Fibroblast of skin of right quadriceps (primary cell): ENCODE measurements at places on chromosomes 16 and 17.

- DNase-seq, result peak; percentile 37
Observed at GRCh38 chr16:674968-675883, at the start of gene RHBDL1. TSS of gene RHBDL1 (plus strand) at chr16:675671. CDS start at chr16:675791, 120 bp downstream.

DNA sequence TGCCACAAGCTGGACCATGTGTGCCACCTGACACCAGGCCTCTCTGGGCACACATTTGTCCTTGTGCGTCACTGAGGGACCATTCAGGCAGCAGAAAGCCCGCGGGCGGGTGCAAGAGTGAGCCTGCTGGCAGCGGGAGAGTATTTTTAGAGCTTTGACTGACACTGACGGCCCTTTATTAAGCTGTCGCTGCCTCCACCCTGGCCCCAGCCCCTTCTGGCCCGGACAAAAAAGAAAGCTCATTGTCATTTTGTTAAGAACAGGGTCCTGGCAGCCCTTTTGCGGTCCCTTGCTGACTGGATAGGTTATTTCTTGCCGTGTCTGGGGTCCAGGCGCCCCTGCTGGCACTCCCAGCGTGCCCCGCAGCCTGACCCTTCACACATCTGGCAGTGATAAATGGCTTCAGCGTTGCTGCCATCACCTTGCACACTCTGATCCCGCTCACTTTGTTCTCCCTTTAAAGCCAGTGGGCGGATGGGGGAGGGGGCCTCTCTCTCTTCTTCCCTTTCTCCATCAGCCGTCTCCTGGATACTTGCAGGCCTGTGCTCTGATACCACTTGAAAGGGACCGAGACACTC lies 78.4 kb upstream of the NKD1 start:
- no peak for DNase-seq

- no peak for DNase-seq
Observed at GRCh38 chr17:66025551-66025950, 166.4 kb downstream of the CEP112 start.

DNA sequence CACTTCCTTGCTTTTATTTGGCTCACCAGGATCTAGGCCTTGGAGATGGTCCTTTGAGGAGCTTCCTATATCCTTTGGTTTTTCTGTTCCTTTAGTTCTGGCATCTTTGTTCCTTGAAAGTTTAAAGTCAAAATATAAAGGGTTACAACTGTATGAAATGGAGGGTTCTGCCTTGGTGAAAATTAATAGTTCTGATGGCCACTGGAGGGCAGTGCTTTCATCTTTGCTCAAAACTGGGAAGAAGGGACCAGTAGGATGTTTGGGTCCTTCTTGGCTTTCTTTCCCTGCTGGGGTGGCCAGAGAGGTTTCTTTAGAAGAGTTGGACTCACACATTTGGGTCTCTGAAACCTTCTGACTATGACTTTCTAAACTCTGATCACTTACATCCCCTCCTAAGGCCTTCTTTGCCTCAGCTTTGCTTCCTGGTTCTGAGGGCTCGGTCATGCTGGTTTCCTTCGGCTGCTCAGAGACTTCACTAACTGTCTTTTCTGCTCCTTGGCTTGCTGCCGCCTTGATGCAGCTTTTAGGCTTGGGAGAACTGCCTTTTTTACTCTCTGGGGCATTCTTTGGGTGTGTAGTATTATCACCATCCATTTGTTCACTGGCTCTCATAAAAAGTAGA lies 10.9 kb upstream of the ITGA2B start:
- no peak for DNase-seq

DNA sequence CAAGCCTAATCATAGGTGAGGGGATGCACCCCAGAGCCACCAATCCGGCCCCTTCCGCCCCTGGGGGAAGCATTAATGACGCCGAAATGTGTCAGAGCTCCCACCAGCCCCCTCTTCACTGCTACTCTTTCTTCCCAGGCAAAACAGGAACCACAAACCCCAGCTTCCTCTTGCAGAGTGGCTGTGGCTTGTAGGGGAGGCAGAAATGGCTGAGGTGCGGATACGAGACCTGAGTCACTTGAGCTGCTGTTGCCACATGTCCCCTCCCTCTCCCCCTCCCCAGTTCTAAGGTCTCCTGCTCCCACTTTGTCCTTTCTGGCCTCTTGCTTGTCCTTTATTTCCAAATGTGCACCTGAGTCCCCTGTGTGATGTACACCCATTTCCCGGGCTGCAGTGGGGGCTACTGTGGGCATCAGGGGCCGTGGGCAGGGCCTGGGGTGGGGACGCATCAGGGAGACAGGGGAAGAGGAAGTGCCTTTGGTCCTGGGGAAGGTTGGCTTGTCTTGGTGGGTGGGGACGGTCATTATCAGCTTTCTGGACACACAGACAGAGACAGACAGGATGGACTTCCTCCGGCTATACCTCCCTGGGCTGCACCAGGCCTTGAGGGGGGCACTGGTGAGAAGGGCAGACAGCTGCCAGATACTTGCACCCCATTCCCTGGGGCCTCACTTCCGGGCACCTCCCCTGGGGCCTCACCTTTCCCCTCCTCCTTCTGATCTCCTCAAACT lies at the start of gene APOBR:
Gene APOBR (plus strand): TSS at position 523 of the 731 bp plus-strand sequence. CDS start 39 bp downstream, at position 562.
- DNase-seq, result no peak

GRCh38 chr17:20210614-20211013 lies 201.5 kb downstream of the SPECC1 start:
- DNase-seq, result no peak

GRCh38 chr17:40611840-40612474 lies 35.7 kb downstream of the SMARCE1 start:
- no peak for DNase-seq

DNA sequence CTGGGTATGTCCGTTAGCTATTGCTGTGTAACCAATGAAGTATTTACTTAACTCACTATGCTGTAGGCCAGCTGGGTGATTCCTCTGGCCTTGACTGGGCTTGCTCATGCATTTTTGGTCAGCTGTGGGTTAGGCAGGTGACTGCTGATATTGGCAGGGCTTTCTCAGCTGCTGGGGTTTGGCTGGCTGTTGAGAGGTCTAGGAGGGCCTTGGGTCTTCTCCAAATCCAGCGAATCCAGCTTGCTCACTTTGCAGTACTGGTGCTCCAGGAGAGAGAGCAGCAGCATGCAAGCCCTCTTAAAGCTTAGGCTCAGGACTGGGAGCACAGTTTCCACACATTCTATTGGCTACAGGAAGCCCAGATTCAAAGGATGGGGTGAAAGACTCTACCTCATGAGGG lies 270.1 kb downstream of the PHKB start:
- DNase-seq, result peak; percentile 71

DNA sequence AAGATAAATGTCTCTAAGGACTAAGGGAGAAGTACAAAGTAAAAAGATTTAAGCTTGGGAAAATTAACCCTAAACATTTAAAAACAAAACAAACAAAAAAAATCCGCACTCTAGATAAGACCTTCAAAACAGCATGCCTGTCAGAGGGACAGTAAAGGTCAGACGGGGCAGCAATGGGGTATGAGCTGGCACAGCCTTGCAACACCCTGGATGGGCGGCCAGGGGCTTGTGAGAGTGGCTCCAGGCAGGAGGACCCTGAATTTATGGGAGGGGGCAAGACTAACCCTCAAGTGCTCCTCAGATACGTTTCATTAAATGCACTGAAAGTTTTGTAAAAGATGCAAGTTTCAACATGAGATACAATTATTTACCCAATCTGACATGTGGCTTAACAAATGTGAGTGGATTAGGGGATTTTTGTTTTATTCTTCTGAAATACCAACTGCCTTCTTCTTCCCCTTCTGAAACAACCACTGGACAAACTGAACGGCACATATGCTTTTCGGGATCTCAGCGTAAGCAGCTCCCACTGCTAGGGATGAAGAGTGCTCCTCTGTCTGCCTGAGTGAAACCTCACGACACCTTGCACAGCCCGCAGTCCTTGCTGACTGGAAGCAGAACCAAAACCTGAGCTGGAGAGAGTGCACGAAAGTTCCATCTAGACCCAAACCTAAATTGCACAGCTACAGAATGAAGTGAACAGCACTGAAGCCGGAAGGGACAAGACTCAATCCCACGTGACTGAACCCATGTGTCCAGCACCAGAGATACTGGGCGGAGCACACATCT lies 128.4 kb downstream of the ANKRD11 start:
- DNase-seq, result no peak

- DNase-seq, result no peak
Observed at GRCh38 chr16:17936766-17937402, 399.7 kb downstream of the NPIPA8 start.

DNA sequence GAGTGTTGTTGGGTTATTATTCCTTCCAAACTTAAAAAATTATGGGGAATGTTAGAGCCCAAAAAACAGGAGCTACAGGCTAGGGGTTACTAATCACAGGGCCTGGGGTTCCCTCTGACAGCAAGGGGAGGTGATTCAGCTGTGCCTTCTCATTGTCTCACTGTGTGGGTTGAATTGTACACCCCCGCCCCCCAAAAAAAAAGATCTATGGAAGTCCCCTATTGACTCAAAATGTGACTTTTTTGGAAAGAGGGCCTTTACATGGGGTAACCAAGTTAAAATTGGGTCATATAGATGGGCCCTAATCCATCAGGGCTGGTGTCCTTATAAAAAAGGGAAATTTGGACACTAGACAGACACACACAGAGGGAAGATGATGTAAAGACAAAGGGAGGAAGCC lies 190.2 kb downstream of the SOX9 start:
- DNase-seq, result no peak

DNA sequence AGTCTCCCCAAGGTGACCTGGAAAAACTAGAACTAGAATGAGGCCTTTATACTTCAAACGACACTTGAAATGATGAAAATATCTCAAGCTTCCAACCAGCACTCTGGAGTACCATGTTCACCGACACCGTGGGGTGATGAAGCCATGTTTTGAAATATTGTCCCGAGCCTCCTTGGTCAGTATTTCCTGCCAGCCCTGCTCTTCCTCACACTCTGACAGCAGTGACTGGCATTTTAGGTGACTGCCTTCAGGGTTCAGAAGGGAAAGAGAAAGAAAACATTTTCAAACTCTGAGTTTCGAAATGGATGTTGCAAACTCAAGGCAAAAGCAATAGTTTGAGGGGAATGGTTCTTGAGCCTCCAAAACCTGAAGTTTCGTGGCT lies 39.3 kb upstream of the IRX6 start:
- no peak for DNase-seq

GRCh38 chr17:42183741-42184711 lies 1.2 kb downstream of the HCRT start:
- DNase-seq, result peak; percentile 61

DNA sequence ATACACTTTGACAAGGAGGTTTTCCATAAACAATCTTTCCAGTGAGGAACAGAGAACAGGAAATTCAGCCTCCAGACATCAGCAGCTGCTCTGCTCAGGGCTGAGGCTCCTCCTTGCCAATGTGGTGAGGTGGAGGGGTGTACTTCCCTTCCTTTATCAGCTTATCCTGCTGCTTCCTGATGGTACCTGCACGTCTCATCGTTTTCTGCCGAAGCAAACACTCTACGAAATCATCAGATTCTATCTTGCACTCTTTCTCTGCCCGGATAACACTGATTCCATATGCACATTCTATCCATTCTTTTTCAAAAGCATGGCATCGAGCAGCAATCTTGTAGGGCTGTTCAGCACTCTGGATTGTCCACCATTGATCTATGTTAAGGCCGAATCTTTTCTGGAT lies 15.4 kb upstream of the SEZ6 start:
- DNase-seq, result no peak

DNA sequence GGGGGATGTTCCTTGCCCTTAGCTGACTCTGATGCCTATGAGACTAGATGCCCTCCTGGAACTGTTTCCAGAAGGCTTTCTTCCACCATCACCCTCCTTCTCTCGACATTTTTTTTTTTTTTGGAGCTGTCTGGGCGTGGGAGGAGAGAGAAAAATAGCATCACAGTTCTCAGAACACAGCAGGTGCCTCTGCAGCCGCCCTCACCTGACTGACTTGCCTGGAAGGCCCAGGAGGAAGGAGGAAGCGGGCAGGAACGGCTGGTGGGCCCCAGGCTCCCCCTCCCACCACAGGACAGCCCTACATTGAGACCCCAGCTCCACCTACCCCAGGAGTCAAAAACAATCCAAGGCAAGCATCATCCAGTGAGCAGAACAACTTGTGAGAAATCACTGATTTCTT lies 20.3 kb upstream of the CACNG5 start:
- no peak for DNase-seq

- DNase-seq, result no peak
Observed at GRCh38 chr16:71498031-71498430, 8.9 kb upstream of the ZNF19 start.

DNA sequence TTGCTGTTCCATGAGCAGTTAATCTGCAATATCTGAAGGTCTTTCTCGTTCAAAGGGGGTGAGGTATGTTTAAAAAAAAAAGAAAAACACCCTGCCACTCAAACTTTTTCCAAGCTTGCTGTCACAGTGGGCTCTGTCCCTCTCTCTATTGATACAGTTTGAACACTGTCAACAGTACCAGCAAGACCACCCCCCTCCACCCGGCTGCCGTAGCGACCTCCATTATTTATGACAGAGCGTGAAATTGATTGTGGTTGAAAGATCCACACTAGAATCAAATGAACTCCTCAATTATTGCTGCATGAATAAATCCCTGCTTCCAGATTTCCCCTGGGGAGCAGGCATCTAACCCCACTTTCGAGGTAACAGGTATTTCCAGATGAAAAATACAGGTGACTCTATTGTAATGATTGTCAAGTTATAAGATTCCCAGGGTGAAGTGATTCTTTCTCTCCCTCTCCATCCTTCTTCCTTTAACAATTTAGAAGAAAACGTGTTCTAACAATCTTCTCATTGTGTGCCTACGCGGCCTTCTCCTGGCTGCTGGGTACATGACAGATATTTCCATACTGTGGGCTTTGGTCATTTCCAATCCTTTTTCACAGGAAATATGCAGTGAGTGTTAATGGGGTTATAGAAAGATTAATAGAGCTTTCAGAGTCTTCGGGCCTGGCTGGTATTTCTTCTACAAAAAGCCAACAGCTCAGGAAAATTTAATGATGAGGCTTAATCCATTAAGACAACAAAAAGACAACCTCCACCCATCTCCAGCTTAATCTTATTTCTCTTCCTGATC lies 135.7 kb upstream of the C16orf82 start:
- DNase-seq, result no peak

- DNase-seq, result no peak
Observed at GRCh38 chr17:63445571-63445953, 544 bp downstream of the CYB561 start.

GRCh38 chr16:25097276-25097975 lies 14.1 kb upstream of the LCMT1 start:
- DNase-seq, result peak; percentile 64

- DNase-seq, result no peak
Observed at GRCh38 chr17:17987187-17987896, 14.7 kb downstream of the DRC3 start.
